Activated naive CD4-positive, alpha-beta T cell treated with anti-CD3 and anti-CD28 coated beads for 36 hours (primary cell): ENCODE measurements at places on chromosomes 16 and 17. TPM values are rescaled to one million over a fixed set of nuclear protein-coding genes. Genes with fewer than 3 reads are reported as not detected.

Gene CAMKK1
- total RNA-seq: 2.4 TPM

Gene KAT8
- total RNA-seq: 64.5 TPM

Gene SMIM36
- total RNA-seq: not detected

Gene DOC2A
- 0.64 TPM for total RNA-seq

Gene KRTAP9-4
- not detected for total RNA-seq

Gene ARL5C
- total RNA-seq: not detected

Gene ACSM2B
- total RNA-seq: not detected
